ENCODE measurements at places on chromosomes 7 and 10. TPM values are rescaled to one million over a fixed set of nuclear protein-coding genes. Genes with fewer than 3 reads are reported as not detected.

- no peak overlapping the region for H3K27ac ChIP-seq
- peaks cover 2% of the 10 kb centered on the region for H3K4me1 ChIP-seq
- DNase-seq: no peak
- H3K4me3 ChIP-seq: no peak overlapping the region
These were observed 589.1 kb upstream of the MGMT start for GRCh38 chr10:128877936-128878335.

DNA sequence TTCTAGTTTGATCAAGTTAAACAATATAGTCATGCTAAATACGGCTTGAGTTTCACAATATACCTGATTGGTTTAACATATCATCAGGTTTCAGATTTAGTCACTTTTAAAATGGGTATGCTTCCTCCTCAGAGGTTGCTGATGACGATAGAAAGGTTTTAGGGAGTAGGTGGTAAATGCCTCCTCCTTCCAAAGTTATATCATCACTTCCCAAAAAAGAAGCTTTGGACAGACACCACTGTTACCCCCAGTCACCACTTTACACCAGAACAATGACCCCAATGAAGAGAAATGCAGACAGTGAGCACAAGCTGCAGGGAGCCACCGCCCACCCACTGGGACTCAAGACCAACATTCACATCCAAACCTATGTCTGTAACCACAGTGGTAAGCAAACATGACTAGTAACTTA, 244.6 kb downstream of the SORCS1 start:
- no peaks in the 10 kb centered on the region for H3K27me3 ChIP-seq
- no peak overlapping the region for H3K4me3 ChIP-seq
- DNase-seq: no peak
- no peak overlapping the region for H3K27ac ChIP-seq
- no peaks in the 10 kb centered on the region for H3K4me1 ChIP-seq

MBL2 gene
- total RNA-seq: not detected

MYOF gene
- total RNA-seq: 0.42 TPM

HMX3 gene
- not detected for total RNA-seq

PAPOLB gene
- total RNA-seq: 1.2 TPM

FOXI2 gene
- total RNA-seq: 0.17 TPM

CYP51A1 gene
- 207 TPM for total RNA-seq

ENO4 gene
- 1.3 TPM for total RNA-seq
